Lower lobe of right lung (tissue), 2 donors: ENCODE measurements at places on chromosomes 11 and 22. TPM values are rescaled to one million over a fixed set of nuclear protein-coding genes. Genes with fewer than 3 reads are reported as not detected.

DNA sequence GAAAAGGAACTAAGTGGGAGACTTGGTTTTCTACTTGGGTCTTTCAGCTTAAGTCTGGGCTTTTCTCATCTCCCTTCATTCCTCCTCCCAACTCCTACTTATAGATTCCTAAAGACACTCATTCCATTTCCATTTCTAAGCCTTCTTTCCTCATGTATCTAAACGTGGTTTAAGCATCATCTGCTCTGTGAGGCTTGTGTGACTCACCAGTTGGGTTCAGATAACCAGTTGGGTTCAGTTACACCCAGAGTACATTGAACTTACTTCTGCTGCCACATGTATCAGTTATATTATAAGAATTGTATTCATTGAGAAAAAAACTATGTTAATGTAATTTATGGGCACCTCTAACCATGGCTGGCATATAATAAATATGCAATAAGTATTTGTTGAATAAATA lies 831.2 kb upstream of the CCDC90B start:
- no peak overlapping the region for H3K4me3 ChIP-seq
- no peak for DNase-seq
- no peaks in the 10 kb centered on the region for H3K4me1 ChIP-seq
- no peaks in the 10 kb centered on the region for H3K36me3 ChIP-seq
- no peaks in the 10 kb centered on the region for H3K27me3 ChIP-seq

DNA sequence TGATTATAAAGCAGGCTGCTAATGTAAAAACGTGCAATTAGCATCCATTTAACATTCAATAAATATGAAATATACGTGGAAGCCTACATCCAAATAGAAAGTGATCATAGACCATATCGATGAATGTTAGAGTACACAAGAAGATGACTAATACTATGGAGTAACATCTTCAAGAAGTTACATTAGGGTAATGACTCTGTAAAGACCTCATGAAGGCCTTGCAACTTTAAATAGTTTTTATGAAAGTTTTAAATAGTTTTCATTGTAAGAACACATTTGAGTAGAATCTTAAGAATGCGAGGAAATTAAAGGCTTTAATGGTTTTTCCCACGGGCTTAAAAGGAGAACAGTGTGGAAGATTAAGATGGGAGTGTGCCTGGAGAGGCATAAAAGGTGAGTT lies 1.4 kb downstream of the TRIM34 start:
- DNase-seq, result no peak
- no peak overlapping the region for H3K27ac ChIP-seq
- H3K4me1 ChIP-seq, result peaks cover 32% of the 10 kb centered on the region
- H3K36me3 ChIP-seq, result no peaks in the 10 kb centered on the region

Gene VPREB1
- total RNA-seq, result not detected

Gene CSRP3
- not detected for total RNA-seq

Gene OOSP4B
- total RNA-seq, result not detected
